ENCODE measurements at places on chromosomes 6 and 20.

DNA sequence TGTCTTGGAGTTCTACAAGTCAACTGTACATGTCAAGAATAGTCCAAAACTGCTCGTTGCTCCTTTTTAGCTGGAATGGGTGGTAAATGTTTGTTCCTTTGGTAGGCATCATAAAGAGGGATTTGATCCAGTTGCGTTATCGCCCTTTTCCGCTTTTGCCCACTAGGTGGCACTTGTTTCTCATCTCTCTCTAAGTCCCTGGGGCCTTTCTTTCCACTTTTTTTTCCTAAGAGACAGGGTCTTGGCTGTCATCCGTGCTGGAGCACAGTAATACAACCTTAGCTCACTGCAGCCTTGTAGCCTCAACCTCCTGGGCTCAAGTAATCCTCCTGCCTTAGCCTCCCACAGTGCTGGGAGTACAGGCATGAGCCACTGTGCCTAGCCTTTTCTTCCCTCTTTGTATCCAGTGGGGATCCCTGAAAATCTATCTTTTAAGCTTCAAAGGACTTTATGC, 20.7 kb downstream of the GTPBP2 start:
- peak; percentile 65 for DNase-seq

GRCh38 chr6:41801380-41801779, 13.9 kb downstream of the TOMM6 start:
- DNase-seq, result no peak

GRCh38 chr6:130587778-130588520, 222.1 kb downstream of the TMEM200A start:
- no peak for DNase-seq

GRCh38 chr6:63321821-63322220, 2.0 kb upstream of the LGSN start:
- no peak for DNase-seq
